ENCODE measurements at places on chromosomes 12 and 14. TPM values are rescaled to one million over a fixed set of nuclear protein-coding genes. Genes with fewer than 3 reads are reported as not detected.

Gene EIF4B
- 307 TPM for polyA plus RNA-seq

Gene ACRBP
- 5.2 TPM for polyA plus RNA-seq

Gene VWF
- polyA plus RNA-seq: 0.39 TPM

Gene SVOP
- polyA plus RNA-seq: 0.06 TPM

Gene TTC7B
- polyA plus RNA-seq: 23.7 TPM

Gene PKP2
- 13.0 TPM for polyA plus RNA-seq

Gene KRT82
- polyA plus RNA-seq: not detected

Gene CELA1
- 0.09 TPM for polyA plus RNA-seq

- DNase-seq: no peak
Measured at GRCh38 chr12:3107954-3108353, 30.8 kb downstream of the TSPAN9 start.

- no peak for DNase-seq
Measured at GRCh38 chr14:54922598-54922997, 20.0 kb upstream of the GCH1 start.

DNA sequence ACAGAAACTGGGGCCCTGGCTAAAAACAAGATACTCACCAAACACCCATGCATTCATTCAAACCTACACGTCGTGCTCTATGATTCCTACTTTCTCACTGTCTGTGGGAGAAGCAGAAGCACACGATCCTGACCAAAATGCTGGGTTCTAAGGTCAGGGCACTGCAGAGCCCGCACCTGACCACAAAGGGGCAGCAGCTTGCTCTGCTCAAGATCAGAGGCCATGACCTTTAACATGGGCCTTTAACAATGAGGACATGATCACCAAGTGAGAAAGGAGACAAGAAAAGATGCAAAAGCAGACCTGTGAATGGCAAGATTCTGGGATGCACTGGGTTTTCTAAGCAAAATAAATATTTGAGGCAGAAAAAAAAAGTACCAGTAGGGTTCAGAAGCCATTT is 40.1 kb upstream of the VPS33A start:
- peak; percentile 47 for DNase-seq

GRCh38 chr14:50601394-50601793 is 41.4 kb downstream of the ATL1 start:
- no peak for DNase-seq

DNA sequence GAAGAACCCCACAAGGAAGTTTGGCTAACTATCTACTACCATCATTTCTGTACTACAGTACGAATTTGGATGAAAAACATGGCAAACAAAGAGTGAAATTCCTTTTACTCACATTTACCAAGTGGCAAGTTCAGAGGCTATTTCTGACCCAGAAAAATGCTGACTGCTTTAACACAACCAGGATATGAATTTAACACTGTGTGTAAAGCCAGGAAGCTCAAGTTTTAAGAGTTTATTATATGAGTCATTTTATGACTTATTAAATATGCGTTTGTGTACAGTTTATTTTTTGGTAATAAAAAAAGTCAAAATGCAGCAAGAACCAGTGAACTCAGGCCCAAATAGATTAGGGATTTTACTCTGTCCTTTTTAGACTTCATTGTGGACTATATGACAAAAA is 58.4 kb upstream of the STAC3 start:
- no peak for DNase-seq

- DNase-seq: no peak
Measured at GRCh38 chr14:88324930-88325329, 1.9 kb upstream of the KCNK10 start.

DNA sequence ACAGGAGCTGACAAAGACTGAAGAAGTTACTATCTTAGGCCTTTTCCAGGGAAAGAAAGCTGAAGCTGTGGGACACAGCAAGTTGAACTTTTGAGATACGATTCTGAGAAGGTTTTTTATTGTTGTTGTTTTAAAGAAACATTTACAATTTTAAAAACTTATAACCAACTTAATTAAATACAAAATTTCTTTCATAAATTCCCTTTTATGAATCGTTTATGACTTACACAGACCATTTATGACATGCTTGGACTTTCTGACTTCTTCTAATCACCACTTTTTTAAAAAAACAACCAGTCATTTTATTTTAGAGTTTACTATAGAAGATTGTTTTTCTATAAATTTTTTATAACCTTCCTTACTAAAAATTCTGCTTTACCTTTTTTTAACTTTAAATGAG is 68.7 kb downstream of the DHRS2 start:
- DNase-seq: no peak

- no peak for DNase-seq
Measured at GRCh38 chr14:21915826-21916225, 242.2 kb upstream of the OR4E1 start.

DNA sequence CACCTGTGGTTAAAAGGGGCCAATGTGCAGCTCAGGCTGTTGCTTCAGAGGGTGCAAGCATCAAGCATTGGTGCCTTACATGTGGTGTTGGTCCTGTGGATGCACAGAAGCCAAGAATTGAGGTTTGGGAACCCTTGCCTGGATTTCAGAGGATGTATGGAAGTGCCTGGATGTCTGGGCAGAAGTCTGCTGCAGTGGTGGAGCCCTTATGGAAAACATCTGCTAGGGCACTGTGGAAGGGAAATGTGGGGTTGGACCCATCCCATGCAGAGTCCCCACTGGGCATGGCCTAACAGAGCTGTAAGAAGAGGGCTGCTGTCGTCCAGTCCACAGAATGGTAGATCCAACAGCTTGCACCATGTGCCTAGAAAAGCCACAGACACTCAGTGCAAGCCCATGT is 36.6 kb downstream of the PCNX1 start:
- no peak for DNase-seq

- DNase-seq: no peak
Measured at GRCh38 chr12:95505039-95505438, 31.1 kb downstream of the METAP2 start.

DNA sequence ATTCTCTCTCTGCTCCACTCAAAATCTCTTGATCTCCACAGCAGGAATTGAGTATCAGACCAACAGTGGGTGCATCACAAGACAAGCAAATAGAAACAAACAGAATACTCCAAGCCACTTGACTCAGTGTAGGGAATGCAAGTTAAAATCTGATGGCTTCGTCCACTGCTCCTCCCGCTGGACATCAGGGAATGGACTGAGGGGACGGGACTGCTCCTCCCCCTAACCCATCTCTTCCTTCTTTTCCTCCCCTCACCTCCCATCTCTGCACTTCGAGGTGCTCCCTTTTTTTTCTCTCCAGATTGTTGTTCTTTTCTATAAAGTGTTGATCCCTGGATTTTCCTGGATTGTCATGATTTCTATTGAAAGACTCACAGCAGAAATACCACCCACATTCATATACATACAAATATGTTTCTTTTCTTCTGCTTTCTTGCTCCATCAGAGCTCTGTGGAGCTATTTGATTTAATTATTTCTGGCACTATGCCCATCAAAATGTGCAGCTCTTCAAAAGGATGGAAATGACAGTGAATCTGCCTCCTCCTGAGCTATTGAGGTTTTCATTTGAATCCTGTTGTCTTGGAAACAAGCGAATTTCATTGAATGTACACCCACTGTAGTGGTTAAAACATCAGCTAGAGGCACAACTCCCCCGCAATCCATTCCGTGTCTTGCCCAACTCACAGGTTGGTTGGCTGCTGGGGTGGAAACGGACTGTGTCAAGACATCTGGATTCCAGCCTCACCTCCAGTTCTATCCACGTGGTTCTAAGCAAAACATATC is 199.7 kb downstream of the SPTSSA start:
- DNase-seq: no peak

- DNase-seq: peak; percentile 84
Measured at GRCh38 chr12:121060149-121061001, 21.3 kb upstream of the OASL start.

DNA sequence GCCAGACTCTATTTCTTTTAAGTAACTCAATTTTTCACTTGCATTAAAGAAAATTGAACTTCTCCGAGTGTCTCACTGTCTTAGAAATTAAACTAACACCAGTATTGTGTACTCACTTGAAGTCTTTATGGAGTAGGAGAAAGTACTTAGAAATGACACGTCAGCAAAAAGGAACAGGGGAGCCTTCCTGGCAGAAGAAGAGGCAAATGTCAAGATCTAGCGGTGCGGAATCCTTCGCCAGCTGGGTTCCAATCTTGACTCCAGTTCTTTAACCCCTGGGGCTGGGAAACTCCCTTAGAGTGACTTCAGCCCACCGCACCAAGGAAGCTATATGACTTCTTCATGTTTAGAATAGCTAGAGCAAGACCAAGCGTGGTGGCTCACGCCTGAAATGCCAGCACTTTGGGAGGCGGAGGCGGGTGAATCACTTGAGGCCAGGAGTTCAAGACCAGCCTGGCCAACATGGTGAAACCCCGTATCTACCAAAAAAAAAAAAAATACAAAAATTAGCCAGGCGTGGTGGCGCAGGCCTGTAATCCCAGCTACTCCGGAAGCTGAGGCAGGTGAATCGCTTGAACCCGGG is 34.4 kb downstream of the WBP11 start:
- peak; percentile 50 for DNase-seq

DNA sequence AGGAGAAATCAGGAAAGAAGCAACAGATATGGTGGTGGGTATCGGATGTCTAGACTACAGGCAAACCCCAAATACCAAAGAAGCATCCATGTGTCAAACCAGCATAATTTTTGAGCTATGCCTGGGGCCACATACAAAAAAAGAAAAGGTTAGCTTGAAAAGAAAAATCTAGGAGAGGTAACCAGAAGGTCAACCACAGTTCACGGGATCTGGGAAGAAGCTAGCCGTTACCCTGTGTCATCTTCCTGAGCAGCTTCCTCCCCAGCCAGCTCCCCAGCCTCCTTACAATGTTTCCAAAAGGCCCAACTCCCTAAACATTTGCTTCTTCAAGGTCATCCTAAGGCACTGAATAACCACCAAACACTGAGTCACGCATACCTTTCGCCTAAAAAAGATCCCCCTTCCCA is 3.1 kb downstream of the SINHCAF start:
- no peak for DNase-seq

DNA sequence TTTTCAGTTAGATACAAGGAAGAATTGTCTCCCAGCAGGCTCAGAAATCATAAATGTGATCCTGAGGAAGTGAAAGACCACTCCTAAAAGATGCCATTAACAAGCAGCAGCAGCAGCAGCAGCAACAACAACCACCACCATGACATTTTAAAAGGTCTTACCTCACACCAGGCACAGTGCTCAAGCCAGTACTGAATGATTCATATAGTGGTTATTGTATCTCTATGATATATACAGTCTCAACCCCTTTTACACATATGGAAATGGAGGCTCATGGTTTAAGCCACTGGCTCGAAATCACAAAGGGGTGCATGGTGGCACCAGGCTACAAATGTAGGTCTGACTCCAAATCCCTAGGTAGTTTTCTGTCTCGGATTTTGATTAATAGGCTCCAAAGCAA is 126.9 kb downstream of the KTN1 start:
- no peak for DNase-seq

GRCh38 chr14:59811815-59812214 is 58.8 kb downstream of the RTN1 start:
- no peak for DNase-seq

DNA sequence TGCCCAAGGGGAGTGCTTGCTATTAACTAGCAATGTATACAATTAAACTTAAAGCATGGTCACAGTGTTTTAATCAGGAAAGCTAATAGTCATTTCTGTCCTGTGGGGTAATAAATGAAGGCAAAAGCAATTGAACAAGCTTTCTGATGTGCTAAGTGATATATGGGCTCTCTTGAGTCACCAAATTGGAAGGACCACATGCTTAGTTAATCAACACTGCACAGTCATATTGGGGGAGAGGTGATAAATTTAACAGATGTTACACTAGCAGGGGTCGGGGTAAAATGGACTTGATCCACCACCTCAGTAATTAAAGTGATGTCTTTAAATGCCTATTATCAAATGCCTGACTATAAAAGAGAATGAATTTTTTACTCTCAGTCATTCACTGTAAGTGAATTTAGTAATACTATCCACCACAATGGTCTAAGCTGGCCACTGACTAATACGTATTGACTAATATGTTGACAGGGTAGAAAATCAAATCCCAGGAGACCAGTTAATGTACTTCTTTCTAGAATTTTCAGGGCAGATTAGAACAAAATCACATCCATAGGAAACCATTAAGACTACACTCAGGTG is 736.3 kb downstream of the RPS29 start:
- no peak for DNase-seq

- no peak for DNase-seq
Measured at GRCh38 chr12:16154990-16155389, 122.5 kb downstream of the SLC15A5 start.

DNA sequence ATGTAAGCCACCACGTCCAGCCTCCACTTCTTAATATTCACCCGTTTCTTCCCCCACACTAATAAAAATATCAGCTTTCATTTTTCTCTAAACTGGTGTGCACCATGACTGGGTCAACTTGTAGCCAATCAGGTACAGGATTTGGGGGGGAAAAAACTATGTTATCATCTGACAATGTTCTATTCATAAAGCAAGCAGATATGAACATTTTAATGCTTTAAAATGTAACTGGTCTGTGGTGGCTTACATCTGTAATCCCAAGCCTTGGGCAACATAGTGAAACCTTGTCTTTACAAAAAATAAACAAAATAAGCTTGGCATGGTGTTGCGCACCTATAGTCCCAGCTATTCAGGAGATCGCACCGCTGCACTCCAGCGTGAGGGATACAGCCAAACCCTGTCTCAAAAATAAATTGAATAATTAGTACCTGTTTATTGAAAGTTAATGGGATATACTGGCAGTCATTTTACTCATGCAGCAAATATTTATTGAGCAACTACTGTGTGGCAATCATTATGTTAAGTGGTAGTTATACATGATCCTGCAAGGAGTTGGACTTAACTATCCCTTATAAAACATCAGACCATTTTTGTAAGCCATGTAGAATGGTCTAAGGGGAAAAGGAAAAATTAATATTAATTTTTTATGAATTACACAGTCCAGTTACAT is 15.3 kb upstream of the ITPR2 start:
- DNase-seq: no peak

- DNase-seq: no peak
Measured at GRCh38 chr14:21024585-21025370, at the start of gene NDRG2. TSS of gene NDRG2 (minus strand) at chr14:21025061. CDS start at chr14:21023315, 1,746 bp downstream.

DNA sequence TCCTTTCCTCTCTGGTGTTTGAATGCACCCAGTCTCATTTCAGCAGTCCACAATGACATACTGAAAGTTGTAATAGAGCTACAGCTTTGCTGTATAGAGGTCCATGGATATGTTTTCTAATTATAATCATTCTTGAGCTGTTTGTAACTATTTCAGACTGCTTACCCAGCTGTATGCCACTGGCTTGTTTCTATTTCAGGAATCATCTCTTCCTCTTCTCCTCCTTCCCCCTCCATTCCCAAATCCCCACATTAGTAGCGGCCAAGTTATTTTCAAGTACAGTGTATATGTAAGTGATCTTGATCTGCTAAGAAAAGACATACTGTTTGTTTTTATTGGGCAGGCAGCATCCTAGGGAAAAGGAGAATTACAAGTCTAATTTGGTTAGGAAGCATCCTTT is 775.0 kb downstream of the DIO2 start:
- DNase-seq: no peak

GRCh38 chr12:64577046-64577445 is 33.2 kb upstream of the RASSF3 start:
- no peak for DNase-seq
